Stomach (tissue), 19 donors: ENCODE measurements at places on chromosomes 1 and 21. TPM values are rescaled to one million over a fixed set of nuclear protein-coding genes. Genes with fewer than 3 reads are reported as not detected.

The PCAT6 gene
- not detected for total RNA-seq

The SLC25A33 gene
- 5.3 TPM for total RNA-seq

The EXO1 gene
- total RNA-seq: 1.4 TPM

The RNASEL gene
- 8.0 TPM for total RNA-seq

The GABRD gene
- 1.5 TPM for total RNA-seq

The AP4B1 gene
- total RNA-seq: 34.0 TPM

The CAPN2 gene
- 739 TPM for total RNA-seq

The HTR1D gene
- not detected for total RNA-seq

The LRRC71 gene
- 2.2 TPM for total RNA-seq

The PLD5 gene
- 0.37 TPM for total RNA-seq

The SERTAD4 gene
- 1.9 TPM for total RNA-seq

The RXFP4 gene
- not detected for total RNA-seq

The PGBD5 gene
- total RNA-seq: 0.37 TPM

The PITHD1 gene
- 58.6 TPM for total RNA-seq
